Left cardiac atrium (tissue), 4 donors: ENCODE measurements at places on chromosomes 1 and 21.

DNA sequence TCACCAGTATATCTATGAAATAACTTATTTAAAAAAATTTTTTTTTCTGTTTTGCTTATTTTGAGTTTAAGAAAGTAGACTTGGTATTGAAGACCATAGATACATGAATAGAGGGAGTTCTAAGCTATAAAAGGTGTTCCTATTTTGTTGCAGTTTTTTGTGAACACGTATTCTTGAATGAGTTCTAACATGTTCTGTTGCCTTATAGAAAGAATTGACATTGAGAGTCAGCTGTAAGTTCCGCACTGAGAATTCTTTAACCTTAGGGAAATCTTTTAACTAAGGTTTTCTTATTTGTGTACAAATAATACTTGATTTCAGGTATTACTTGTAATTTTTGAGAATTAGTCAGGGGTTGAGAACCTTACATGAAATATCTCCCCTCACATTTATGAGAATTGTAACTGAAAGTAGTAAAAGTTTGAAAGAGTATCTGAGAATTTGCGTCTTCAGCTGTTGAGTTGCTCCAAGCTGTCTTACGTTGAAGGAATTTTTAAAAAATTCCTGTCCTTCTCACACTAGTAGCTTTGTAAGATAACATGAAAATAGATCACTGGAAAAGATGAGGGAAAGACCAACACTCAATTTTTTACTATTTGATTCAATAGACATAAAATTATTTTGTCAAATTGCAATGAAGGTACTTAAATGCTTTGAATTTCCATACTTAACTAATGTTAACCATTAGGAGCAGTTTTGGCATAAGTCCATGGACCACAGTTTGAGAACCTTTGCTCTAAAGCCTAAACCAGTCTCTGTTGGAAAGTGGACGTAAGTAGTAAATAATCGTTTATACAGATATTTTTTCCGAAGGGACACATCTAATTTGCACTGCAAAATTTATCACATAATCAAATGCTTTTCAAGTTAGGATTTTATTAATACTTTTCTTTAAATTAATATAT is 3.8 kb downstream of the DR1 start:
- no peak for DNase-seq

DNA sequence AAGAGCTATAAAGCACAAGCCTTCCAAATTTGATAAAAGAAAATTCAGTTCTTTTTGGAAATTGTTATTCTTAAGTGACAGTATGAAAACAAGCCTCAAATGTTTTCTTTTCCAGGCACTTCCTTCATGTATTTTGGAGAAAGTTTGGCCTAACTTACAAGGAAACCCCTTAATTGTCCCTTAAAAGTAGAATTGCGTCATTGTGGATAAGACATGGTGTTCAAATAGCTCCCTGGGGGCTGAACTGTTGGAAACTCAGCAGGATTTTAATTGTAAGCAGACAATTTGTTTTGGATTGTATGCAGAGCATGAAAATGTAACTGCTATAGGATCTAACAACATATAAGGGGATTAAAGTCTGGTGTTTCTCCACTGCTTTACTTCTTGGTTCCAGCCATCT is 35.4 kb upstream of the FGGY start:
- no peak for DNase-seq

GRCh38 chr1:9344426-9345200 is 51.9 kb downstream of the SPSB1 start:
- DNase-seq, result no peak

GRCh38 chr1:114113411-114114184 is 40.1 kb downstream of the SYT6 start:
- no peak for DNase-seq

DNA sequence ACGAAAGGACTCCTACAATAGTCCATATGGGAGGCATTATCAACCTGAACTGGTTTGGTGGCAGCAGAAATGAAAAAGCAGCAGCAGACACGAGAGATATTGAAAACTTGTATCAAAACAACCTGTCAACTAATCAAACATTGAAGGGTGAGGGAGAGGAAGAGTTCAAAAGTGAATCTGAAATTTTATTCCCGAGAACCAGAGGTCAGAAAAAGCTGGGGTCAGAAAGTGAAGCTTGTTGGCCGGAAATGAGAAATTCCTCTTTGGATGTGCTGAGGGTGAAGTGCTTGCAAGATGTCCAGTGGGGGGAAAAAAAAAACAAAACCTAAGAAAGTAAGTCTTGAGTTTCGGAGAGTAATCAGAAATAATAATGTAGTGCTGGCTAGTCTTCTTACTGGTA is 1.9 kb upstream of the C4BPA start:
- no peak for DNase-seq

- DNase-seq, result no peak
Measured at GRCh38 chr1:68255301-68255700, 23.0 kb upstream of the WLS start.

DNA sequence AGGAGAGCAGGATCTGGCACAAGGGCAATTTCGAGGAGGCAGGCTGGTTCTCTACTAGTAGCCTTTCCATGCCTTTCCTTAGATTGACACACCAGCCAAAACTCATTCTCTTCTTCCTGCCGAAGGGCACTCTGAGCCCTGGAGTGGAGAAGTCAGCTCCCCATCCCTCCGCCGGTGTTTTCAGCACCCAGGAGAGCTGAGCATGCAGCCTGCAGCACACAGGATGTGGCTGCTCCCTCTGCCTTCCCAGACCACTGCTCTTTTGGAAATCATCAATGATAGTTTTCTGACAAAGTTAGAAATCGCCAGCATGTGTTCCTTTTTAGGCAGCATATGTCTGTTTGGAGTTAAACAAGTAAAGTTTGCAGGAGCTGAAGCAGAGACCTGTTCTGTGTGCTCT is 11.7 kb downstream of the RNU5D-1 start:
- no peak for DNase-seq

GRCh38 chr1:9235096-9235459 is 504 bp downstream of the H6PD start:
- peak; percentile 69 for DNase-seq

GRCh38 chr1:90274376-90274775 is 279.5 kb downstream of the ZNF326 start:
- no peak for DNase-seq

- DNase-seq, result no peak
Measured at GRCh38 chr1:93740601-93741031, 59.0 kb upstream of the BCAR3 start.

DNA sequence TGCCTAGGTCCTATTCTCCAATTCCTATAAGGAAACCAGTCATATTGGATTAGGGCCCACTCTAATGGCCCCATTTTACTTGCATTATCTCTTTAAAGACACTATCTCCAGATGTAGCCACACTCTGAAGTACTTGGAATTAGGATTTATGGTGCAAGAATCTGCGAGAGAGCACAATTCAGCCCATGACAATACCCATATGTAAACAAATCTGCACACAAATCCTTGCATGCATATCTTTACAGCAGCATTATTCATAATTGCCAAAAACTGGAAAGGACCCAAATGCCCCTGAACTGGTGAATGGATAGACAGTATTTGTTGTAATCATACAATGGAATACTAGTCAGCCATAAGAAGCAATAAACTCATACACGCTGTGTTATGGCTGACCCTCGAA is 229.8 kb upstream of the ADAMTS5 start:
- DNase-seq, result no peak

DNA sequence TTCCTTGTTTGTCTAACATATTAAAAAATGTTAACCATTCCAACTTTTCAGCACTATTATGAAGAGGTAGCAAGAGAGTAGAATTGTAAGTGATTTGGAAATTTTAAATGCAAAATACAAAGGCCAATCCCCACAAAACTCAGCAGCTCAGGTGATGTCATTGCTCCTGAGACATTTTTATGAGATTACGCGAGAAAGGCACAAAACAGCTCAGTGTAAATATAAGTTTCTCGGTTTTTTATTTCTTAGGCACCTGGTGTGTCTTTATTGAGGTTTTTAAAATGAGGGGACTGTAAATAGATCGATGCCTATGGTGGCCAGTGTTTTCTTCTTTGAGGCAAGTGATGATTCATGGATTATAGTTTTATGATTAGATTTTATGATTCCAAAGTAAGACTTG is 6.1 kb downstream of the ABCG1 start:
- no peak for DNase-seq

DNA sequence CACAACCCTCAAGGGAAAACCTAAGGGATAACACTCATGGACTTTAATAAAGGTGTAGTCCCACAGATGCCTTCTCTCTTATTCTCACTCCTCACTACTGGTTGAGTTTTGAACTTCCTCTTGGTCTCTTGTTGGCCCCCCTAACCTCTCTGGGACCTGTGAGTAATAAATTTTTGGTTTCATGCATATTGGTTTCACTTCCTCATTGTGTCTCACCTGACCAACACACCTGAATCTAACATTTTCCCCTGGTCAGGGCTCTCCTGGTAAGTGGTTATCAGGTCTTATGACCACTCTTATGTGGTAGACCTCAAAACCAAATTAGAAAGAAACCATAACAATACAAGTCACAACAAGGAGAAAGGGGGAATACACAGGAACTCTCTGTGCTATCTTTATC is 60.5 kb upstream of the PRMT6 start:
- no peak for DNase-seq

DNA sequence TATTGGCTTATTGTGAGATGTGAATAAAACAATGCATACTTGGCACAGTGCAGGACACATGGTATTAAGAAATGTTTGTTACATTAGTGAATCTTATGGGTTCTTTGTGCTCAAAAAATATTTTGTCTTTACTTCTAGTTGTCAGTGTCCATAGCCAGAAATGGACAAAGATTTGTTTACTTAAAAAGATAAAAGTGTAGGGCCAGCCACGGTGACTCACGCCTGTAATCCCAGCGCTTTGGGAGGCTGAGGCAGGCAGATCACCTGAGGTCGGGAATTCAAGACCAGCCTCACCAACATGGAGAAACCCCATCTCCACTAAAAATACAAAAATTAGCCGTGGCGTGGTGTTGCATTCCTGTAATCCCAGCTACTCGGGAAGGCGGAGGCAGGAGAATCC is 654.6 kb upstream of the NEGR1 start:
- no peak for DNase-seq

- no peak for DNase-seq
Measured at GRCh38 chr1:31683997-31684396, 19.8 kb downstream of the COL16A1 start.

- peak; percentile 73 for DNase-seq
Measured at GRCh38 chr1:15153842-15154479, 414 bp downstream of the TMEM51 start.

GRCh38 chr1:43250351-43250761 is 19.4 kb upstream of the TMEM125 start:
- no peak for DNase-seq

- no peak for DNase-seq
Measured at GRCh38 chr21:16330082-16330907, 600.5 kb downstream of the USP25 start.

DNA sequence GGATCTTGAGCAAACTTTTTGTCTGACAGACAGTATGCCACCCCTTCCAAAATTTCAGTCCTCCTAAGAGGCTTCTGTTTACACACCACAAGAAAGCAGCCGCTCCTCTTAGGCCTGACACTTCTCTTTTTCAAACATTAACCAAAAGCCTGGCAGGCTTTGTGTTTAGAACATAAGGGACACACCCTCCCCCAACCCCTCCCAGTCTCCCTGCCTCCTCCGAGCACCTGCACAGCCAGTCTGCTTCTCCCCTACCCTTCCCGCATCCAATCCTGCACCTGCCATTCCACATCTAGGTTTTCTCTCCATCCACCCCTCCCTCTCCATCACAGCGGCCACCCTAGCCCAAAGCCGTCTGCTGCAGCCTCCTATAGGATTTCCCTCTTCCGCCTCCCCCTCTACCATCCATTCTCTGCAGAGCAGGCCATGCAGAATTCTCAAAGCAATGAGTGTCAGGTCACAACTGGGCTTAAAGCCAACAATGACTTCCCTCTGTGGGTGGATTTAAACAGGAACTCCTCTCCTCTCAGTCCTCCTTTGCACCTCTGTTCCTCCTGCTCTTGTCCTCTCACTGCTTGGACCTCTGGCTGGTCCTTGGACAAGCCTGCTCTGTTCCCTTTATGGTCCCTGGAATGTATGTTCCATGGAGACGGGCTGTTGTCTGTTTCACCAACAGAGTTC is 478.2 kb downstream of the NPHP4 start:
- no peak for DNase-seq

GRCh38 chr1:36836196-36836883 is 198.0 kb downstream of the GRIK3 start:
- DNase-seq, result no peak

DNA sequence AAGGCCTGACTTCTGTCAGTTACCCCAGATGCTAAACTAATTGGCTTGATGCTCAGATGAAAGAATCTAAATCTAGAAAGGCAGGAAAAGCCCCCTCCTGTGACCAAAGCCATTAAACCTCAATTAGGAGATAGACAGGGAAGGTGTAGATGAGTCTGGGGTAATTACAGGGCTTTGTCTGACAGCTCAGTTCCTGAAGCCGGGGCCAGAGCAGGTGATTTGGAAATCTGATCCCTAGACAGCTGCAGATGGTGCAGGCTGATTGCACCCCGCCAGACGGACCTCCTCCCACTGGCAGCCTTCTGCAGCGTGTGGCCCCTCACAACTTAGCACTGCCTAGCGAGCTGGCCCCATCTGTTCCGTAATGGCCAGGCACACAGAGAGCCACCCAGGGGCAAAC is 395.1 kb downstream of the HLX start:
- DNase-seq, result no peak

DNA sequence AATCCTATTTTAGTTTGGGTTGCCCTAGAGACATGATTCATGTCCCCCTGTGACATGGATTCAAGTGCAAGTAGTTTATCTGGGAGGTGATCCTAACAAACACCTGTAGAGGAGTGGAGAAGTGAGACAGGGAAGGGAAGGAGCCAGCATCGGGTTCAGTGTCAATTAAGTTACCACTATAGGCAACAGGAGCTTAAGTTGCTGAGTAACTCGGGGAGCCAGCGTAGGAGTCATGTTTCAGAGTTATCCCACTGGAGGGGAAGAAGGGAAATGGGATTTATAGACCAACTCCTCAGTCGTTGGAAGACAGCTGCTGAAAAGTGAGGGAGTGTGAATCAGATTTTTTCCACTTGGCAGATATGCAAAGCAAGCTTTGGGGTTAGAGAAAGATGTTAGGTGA is 54.9 kb downstream of the SLC30A7 start:
- DNase-seq, result no peak

GRCh38 chr1:15884477-15884876 is 37.0 kb downstream of the SPEN start:
- no peak for DNase-seq

GRCh38 chr1:15526021-15526489 is 593 bp upstream of the DNAJC16 start:
- DNase-seq, result no peak

DNA sequence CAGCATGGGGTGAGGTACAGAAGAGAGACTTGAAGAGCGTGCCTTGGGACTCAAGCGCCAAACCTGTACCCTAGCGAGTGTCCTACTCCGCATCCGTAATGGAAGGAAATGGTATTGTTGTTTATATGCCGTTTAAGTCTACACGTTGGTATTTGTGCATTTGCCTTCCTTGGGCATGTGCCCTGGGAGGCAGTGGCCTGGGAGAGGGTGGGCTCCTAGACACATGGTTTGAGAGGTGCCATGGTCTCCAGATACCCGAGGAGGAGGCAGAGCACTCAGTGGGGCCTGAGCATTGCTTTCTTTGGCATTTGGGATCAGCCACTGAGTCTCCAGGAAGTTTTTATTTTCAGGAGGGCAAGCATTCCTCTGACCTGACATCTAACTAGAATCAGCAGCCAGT is 6.5 kb downstream of the ZNF672 start:
- DNase-seq, result no peak

- peak; percentile 63 for DNase-seq
Measured at GRCh38 chr1:235917267-235917811, 50.6 kb upstream of the LYST start.
